Stimulated activated CD8-positive, alpha-beta memory T cell treated with anti-CD3 and anti-CD28 coated beads, Interleukin-2, amount 100 ng/mL, for 48 hours (primary cell): ENCODE measurements at places on chromosomes 12 and 14.

DNA sequence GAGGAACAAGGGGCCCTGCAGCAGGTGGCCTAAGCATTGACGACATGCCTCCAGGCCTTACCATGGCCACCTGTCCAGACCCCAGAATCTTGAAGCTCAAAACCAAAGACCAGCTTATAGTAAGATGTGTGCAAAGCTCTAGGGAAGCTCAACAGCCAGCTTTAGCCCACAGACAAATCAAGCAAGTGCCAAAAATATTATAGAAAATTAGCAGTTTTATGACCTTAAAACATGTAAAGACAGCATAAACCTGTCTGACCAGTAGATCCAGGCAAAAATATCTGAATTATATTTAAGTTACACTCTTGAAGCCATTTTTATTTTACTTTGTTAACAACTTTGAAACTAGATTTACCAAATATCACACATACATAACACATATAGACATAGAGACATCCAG is 90.6 kb downstream of the TXNDC16 start:
- DNase-seq: no peak

DNA sequence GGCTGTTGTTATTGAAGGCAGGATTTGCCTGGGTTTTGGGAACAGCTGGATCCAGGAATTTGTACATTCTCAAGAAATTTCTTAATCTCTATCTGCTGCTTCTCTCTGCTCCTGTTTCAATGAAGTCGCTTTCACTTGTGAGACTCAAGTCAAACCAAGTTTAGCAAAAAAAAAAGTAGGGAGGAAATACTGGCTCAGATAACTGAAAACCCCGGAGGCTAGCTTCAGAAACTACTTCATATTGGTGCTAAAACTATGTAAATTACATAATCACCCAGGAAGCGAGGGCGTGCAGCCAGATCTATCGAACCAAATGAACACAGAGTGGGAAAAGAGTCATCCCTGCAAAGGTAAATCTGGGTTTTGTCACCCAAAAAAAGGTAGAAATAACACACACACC is 68.3 kb upstream of the FICD start:
- no peak for DNase-seq

GRCh38 chr14:90677484-90678050 is 138.7 kb downstream of the TTC7B start:
- no peak for DNase-seq

DNA sequence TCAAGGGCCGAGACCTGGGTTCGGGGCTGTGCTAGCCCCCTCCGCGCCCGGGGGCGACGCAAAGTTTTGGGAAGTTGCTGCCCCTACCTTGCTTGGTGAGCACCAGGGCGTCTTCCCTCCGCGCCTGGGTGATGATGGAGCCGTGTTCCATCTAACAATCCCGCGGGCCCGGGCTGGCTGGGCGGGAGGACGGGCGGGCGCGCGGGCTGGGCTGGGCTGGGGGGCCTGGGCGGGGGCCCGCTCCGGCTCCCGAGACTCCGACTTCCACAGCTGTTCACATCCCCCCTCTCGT is 298 bp downstream of the CTDSP2 start:
- no peak for DNase-seq

DNA sequence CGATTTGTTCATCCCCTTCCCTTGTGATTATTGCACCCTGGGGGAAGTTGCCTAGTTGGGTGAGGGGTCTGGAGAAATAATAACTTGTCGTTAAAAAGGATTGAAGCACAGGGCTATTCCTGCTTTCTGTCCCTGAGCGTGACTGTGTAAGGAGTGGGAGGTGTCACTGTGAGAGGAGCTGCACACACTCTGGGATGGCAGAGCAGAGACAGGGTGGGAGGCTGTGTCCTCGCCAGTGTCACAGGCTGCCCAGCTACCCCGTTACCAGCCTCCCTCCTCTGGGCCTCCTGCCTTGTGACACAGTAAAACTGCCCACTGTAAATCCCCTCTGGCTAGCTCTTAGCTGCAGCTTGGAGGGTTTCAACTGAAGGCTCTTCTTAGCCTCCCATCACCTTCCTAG is 460.6 kb downstream of the AACS start:
- DNase-seq: no peak

DNA sequence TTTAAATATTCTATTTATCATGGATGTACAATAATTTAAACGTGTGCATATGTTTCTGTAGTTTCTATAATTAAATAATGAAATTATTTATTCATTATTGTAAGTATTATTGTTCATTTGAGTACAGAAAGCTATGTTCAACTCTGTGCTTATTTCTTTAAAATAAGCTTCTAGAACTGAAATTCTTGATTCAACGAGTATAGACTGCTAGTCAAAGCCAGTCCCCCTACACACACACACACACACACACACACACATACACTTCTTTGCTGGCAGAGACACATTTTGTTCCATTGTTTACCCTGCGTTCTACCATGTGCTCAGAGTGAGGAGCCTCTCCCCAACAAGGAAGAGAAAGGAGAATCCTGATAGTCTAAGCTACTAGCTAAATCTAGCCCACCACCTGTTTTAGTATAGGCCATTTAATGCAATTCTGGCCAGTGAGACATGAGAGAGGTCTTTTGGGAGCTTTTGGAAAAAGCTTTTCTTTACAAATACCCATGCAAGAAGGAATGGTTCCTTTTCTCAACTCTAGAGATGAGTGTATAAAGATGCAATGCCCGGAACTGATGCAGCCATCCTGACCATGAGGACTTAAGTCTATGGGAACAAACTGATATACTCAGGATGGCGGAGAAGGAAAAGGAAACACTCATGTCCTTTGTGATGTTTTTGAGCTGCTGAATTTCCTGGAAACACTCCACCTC is 161.4 kb downstream of the NDUFA12 start:
- no peak for DNase-seq

DNA sequence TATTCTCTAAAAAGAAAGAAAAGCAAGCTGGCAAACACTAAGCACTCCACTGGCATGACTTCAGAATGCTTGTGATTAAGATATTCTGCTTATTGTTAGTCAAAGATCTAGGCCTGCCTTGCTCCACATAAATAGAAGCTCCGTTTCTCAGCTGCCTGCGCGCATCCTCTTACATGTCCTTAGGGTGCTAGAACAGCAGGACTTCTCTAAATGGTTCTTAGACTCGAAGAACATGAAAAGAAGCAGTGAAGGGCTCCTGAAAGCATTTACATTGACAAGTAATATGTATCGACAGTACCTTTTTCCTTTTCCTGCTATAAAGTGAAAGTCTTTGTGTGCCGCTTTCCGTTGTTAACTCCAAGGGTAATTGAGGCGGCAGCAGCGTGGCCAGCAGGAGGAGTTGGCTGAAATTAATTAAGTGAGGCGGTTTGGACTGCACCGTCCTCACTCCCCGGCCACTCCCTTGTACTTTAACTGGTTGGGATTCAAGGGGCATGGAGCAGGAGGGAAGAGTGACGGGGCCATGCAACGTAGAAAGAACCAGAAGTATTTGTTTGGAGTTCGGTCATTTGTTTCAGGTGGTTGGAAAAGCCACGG is 34.2 kb upstream of the OTX2 start:
- no peak for DNase-seq

- no peak for DNase-seq
Measured at GRCh38 chr14:76537906-76538647, 162.1 kb downstream of the ESRRB start.

GRCh38 chr14:88129306-88130056 is 124.5 kb downstream of the GPR65 start:
- no peak for DNase-seq

DNA sequence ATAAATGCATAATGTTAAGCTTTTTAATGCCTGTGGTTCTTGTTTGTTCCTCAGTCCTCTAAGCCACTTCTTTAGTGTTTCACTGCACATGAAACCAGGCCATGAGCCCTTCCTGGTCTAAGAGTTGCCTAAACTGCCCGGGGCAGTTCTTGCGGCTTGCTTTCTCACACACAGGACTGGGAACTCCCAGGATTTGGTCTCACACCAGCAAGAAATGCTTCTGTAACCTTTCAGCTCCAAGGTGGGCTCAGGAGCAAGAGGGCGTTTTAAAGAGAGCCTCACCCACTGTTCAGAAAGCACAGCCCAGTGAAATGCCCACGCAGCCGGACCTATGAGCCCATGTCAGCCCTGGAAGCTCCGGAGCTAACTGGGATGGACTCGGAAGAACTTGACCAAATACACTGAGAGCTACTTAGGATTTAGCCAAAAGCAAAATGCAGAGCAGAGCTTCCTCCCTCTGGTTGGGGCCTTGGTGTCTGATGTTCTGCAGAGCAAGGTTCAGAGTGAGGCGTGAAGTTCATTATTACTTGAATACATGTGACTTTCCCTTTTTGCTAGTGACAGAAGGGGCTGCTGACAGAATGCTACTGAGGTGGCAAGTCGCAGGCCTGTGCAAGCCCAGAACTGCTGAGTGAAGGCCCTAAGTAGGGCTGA is 23.4 kb downstream of the SLC25A29 start:
- no peak for DNase-seq

DNA sequence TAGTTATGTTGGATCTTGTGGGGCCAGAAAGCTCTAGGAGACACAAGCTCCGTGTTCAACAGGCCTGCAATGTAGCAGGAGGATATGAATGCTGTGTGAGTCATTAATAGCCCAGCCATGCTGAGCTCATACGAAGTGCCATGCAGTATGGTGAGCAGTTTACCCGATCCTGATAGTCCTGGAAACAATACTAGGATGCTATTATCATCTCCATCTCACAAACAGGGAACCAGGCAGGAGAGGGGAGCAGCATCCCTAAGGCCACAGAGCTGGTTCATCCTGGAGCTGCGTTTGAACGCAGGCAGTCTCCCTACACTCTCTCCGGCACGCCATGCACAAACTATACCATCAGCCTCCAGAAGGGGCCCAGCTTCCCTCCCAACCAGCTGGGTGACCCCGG is 20.5 kb downstream of the TTC7B start:
- DNase-seq: no peak

DNA sequence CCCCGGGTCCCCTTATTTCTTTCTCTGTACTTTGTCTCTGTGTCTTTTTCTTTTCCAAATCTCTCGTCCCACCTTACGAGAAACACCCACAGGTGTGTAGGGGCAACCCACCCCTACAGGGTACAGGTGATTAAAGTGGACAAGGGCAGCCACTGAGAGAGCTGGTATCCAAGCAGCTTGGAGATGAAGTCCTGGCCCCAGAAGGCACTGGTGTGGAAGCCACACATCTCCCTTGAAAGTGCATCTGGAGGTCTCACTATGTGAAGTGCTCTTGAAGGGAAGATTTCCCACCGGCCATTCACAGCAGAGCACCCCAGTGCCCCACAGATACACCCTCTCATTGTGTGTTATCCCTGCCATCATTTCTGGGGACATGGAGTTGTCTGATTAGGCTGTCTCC is 6.3 kb upstream of the BICD1 start:
- no peak for DNase-seq

GRCh38 chr12:14059548-14059947 is 78.1 kb upstream of the GRIN2B start:
- DNase-seq: no peak

DNA sequence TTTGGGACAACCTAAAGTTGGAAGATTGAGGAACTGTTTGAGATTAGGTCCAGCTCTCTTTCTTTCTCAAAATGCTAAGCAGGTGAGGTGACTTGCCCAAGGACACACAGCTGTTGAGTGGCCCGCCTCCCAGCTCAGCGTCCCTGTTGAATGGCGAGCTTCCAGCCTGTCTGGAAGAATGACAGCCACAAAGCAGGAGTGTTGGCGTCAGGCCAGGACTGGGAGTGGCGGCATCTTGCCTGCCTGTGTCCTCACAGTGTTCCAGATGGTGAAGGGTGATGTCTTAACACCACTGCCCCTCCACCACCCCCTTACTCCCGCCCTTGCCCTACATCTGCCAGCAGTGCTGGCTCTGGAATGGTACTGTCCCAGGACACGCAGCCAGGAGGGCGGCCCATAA is 4.4 kb upstream of the CEBPE start:
- no peak for DNase-seq

DNA sequence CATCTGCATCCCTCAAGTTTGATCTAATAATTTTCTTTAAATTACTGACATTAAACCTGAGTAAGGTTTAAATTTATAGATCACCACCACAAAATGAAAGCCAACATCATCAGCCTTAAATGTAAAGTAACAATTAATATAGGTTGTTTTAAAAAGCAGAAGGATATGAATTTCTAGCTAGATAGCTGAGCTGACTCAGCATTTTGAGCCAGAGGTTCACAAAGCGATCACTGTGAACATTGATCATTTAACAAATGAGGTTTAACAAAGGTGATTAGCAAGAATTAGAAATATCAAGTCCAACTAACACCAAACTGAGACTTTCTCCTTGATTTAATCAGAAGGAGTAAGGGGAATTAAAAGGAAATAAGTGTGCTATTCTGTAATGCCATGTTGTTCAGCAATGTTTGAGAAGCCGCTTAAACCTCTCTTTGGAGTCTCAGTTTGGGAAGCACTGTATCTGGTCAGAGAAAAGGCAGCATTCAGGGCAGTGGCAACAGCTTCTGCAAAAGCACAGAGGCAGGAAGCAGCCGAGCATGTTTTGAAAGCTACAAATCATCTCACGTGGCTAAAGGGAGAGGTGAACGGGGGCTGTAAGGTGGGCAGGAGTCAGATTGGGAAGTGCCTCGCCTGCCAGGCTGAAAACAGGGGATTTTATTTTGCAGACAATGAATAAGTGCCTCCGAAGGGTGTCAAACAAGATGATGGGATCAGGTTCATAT is 19.6 kb downstream of the RIMBP2 start:
- DNase-seq: no peak

DNA sequence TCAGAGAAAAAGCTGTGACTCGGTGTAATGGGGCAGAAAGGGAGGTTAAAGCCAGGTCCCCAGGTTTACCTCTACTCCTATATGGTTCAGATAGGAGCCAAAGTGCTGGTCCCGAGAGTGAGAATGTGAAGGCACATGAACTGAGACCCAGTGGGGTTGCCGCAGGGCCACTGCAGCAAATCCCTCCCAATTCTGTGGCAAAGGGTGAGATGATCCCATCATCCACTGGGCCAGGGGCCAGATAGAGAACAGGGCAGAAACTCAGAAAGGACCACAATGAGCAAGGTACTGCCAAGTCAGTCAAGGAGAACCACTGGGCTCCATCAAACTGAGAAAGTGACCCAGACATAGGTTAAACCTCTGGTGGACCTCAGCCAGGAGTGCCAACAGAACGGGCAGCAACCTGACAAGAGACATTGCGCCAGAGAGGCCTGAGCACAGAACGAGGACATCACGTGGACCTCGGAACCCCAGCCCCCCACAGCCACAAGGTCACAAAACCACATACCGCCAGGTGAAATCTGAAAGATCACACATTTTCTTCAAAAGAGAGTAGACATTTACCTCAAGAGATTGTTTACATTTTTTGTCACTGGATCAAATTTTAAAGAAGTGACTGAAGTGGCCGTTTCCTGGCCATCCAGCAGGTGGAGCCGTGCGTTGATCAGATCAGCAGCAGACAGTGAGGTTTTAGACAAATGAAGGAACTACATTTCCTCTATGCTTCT is 20.5 kb upstream of the ITPR2 start:
- DNase-seq: peak; percentile 40

DNA sequence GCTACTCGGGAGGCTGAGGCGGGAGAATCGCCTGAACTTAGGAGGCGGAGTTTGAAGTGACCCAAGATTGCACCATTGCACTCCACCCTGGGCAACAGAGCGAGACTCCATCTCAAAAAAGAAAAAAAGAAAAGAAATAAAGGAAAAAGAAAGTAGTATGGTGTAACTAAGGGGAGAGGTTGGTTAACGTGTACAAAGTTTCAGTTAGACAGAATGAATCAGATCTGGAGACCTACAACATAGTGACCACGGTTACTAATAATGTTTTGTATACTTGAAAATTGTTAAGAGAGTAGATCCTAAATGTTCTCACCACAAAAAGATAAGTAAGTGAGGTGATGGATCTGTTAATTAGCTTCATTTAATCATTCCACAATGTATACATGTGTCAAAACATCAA is 1208.8 kb downstream of the VRK1 start:
- no peak for DNase-seq
